ENCODE measurements at places on chromosomes 1 and 21.

- DNase-seq: no peak
Observed at GRCh38 chr21:33075596-33076195, 5.8 kb downstream of the OLIG1 start.

DNA sequence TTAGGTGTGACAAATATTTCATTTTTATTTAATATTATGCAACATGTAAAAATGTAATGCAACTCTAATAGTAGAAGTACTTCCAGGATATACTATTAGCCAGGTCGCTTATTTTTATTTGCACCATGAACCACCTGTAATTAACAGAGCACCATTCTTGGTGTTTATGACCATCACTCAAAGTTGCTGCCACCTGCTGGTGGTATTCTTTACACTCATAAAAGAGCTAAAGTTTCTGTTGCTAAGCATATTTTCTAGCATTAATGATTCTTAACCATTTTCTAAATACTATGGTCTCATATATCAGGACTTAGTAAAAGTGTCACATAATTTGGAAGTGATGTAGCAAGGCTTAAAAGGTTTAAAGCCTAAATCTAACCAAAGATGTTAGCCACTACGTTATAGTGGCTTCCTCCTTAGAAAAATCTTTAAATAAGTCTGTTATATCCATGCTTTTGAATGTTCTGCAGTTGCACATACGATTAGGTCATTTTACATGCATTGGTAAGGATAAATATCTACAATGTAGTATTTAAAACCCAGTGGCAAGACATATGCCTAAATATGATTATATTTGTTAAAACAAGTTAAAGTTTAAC is 244.5 kb downstream of the NEGR1 start:
- no peak for DNase-seq

DNA sequence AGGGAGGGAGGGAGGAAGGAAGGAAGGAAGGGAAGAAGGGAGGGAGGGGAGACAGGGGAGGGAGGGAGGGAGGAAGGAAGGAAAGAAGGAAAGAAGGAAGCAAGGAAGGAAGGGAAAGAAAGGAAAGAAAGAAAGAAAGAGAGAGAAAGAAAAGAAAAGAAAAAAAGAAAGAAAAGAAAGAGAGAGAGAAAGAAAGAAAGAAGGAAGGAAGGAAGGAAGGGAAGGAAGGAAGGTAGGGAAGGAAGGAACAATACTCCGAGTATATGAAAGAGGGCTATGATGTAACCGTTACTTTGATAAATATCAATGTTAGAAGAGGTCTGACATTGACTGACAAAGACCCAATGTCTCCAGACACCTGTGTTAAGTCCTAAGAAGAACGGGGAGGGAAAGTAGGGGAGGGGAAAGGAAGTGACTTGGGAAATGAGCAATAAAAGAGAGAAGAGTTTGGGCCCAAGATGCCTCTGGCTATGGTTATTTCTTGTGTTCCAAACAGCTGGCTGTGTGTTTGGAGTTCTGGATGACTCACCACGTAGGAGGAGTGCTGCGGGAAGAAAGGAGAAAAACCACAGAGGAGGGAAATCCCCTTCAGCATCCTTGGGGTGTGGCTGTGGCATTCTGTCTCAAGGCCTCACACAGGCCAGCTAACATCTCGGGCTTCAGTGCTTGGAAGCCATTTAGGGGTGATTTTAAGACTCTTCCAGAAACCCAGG is 37.0 kb upstream of the RXRG start:
- DNase-seq: no peak

DNA sequence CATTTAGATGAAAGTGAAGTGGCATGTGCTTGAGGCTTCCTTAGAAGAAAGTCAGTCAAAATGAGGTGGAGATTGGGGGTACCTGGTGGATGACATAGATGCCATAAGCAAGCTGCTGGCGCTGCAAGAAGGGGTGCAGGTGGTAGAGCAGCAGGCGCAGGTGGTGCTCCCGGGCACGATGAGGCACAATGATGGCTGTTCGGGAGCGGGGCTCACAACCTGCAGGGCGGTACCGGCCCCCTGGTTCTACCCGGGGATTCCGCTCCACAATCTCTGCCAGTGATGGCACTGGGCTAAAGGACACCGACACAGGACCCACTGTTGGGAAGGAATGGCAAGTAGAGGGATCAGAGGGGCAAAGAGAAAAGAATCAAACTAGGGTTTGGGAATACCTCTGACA is 2.4 kb downstream of the B4GALT3 start:
- no peak for DNase-seq

GRCh38 chr1:50358962-50359361 is 64.3 kb downstream of the DMRTA2 start:
- no peak for DNase-seq

DNA sequence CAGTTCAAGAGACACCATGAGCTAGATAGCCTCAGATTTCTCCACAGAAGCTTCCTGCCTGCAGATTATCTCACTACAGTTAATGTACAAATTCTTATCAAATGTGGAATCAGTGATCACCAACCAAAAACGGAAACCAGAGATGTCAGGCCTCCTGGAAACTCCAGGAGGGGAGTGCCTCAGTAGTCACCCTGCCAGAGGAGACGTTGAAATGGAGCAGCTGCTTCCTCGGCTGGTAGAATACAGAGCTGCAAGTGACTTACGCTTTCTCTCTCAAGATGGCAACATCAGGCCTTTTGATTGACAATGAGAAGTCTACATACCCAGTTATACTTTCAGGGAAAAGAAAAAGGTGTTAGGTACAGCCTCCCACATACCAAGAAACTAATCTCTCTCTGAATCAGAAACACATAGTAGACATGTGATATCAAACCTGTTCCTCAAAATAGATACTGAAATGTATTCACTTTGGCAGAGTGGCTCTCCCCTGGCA is 52.2 kb downstream of the ACP6 start:
- DNase-seq: no peak

GRCh38 chr1:110902820-110903463 is 30.0 kb downstream of the CD53 start:
- no peak for DNase-seq

GRCh38 chr1:14064649-14065442 is 364.9 kb downstream of the PRDM2 start:
- no peak for DNase-seq

DNA sequence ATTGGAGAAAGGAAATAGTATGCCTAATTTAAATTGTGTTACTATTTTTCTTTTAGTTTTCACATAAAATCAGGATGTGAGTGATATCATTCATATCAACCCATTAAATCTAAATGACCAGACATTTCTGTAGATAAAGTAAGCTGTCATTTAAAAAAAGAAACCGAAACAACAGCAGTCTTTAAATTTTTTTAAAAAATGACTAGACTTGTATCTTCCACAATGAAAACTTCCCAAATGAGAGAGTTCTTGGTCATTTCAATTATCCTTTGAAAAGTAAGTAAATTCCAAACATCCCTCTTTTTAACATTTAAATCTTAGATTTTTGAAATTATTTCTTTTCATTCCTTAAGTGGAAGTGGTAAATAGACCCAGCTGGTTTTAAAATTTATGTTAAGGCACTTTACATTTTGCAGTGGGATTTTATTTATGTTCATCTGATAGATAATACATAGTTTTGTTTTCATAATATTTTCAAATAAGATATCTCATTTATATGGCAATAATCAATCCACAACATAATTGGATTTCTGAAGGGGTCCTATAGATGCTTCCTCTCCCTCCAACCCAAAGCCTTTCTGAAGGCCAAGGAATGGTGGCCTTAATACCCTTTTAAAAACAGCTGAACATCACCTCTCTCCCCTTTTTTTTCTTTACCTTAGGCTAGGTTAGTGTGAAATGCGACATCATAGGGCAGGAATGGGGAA is 3.1 kb downstream of the FOXD3 start:
- no peak for DNase-seq

DNA sequence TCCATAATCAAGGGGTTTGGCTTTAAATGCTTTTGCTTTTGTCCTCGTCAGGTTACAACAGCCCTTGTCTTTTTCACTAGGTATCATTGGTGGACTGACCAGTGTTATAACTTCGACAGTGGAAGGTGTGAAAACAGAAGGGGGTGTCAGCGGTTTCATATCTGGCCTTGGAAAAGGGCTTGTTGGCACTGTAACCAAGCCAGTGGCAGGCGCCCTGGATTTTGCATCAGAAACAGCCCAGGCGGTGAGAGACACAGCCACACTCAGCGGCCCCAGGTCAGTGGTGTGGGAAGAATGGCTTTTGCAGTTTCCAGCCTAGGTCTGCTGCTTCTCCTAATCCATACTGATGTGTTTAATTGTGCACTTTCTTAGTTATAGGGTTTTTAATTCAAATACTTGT is 157.9 kb downstream of the DHRS3 start:
- DNase-seq: no peak

- DNase-seq: no peak
Observed at GRCh38 chr1:14522926-14523241, 75.6 kb upstream of the KAZN start.

DNA sequence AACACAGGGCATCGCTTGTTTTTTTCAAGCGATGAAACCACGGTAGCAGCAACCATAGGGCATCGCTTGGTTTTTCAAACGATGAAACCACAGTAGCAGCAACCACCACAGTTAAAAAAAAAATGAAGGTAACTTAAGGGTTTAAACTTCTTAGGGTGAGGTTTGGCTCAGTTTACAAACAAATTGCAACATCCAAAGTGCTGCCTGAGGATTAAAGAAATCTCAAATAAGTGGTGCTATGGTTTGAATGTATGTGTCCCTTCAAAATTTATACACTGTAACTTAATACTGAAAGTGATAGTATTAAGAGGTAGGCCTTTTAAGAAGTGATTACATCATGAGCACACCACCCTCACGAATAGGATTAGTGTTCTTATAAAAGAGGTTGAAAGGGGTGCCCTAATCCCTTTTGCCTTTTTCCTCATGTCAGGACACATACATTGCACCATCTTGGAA is 6.4 kb upstream of the GBP5 start:
- no peak for DNase-seq

- no peak for DNase-seq
Observed at GRCh38 chr1:81505831-81506230, 294.9 kb upstream of the ADGRL2 start.

GRCh38 chr1:230215529-230215928 is 148.5 kb downstream of the GALNT2 start:
- DNase-seq: no peak

DNA sequence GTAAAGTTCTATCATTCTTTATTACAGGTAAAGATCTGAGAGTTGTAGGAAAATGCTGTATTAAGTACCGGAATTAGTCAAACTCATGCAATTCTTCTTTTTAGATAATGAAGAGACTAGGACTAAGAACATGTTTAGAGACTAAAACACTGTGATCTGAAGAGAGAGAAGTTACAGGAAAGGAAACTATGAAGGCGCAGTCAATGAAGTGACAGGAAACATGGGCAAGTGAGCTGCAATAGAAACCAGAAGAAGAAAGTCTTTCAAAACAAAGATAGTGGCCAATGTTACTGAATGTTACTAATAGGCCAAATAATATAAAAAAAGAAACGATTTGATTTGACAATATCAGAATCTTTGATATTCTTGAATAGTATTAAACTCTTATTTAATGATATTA is 659.4 kb upstream of the RGS18 start:
- DNase-seq: no peak

GRCh38 chr1:174040387-174040786 is 18.2 kb upstream of the RC3H1 start:
- DNase-seq: peak; percentile 26

DNA sequence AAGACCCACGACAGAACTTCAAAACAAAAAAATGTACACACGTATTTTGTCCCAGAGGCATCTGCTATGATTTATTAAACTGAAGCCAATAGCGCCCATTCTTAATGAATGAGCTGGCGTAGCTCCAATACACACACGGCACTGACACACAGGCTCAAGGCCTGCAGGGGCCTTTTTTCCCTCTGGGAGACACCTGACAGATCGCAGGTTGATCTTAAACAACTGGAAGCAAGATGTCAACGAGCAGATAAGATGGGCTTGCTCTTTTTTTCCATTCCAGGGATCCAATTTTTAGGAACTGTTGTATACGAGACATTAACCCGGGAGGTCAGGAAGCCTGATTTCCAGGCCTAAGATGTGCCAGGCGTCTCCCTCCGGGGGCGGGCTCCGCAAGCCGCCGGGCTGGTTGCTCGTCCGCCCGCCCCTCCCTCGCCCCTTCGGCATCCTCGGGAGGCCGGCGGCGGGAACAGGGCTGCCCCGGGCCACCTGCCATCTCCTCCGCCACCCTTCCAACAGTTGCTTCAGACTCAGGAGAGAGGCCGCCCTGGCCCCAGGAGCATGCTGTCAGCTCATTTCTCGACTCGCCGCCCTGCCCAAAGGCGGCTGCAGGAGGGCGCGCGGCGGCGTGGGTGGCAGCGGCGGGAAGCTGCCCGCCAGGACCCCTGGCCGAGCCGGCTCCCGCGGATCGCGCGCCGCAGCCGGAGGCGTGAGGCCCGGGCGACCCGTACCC is 735 bp downstream of the TTC13 start:
- DNase-seq: no peak

GRCh38 chr1:157439302-157439954 is 112.9 kb downstream of the FCRL5 start:
- DNase-seq: no peak

- no peak for DNase-seq
Observed at GRCh38 chr1:213643360-213643759, 344.4 kb upstream of the PROX1 start.

GRCh38 chr1:64482720-64483119 is 12.8 kb downstream of the CACHD1 start:
- no peak for DNase-seq

GRCh38 chr1:151137789-151138188 is 8.6 kb downstream of the SEMA6C start:
- no peak for DNase-seq

- DNase-seq: no peak
Observed at GRCh38 chr1:33387625-33388024, 43.3 kb downstream of the PHC2 start.

DNA sequence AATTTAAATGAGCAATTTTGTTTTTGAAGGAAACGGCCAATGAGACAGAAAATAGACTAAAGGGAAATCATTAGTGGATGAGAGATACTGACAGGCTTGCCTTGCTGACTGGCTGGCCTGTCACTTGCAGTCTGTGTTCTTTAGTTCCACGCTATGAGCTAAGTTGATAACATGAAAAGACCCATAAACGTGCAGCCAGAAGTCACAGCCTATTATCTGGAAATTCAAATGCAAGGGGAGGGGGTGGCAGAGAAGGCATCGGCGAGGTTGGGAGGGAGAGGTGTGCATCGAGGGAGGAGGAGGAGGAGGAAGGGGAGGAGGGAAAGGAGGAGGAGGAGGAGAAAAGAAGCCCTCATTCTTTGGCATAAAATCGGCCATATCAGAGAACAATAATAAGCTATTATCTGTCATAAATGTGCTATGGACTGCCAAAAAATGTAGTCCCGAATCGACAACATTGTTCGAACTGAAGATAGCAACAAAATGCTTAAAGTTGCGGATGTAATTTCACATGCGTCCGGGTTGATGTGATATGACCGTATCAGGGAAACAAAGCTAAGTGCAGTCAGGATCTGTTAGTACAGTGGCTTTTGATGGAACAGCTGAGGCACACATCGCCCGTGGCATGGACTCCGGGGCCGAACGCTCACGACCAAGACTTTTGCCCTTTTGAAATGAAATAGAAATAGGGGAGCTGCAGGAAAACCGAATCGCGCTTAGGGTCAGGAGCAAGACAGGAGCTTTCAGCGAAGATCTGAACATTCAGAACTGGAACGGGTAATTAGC is 11.6 kb upstream of the BARHL2 start:
- DNase-seq: no peak

Measured in NCI-H187 (cell line).